Suprapubic skin (tissue), 4 donors: ENCODE measurements at places on chromosomes 7 and 10.

- no peak for DNase-seq
Observed at GRCh38 chr10:114571316-114571999, 86.6 kb downstream of the ABLIM1 start.

DNA sequence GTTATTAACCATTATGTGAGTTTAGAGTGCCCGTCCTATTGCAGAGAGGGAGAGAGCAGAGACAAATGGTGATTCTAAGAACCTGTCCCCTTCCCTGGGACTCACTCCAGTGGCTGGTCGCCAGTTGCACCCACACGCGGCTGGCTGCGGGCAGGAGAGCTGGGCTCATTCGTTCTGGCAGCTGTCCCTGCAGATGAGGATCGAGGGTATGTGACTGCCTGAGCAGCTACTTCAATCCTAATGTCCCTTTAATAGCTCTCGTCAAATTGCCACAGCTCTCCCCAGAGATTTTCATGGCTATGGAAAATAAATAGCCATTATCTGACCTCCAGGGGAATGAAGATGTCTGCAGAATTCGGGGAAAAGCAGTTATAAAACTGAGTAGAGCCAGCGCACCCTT lies 41.6 kb downstream of the RBM28 start:
- DNase-seq = no peak

DNA sequence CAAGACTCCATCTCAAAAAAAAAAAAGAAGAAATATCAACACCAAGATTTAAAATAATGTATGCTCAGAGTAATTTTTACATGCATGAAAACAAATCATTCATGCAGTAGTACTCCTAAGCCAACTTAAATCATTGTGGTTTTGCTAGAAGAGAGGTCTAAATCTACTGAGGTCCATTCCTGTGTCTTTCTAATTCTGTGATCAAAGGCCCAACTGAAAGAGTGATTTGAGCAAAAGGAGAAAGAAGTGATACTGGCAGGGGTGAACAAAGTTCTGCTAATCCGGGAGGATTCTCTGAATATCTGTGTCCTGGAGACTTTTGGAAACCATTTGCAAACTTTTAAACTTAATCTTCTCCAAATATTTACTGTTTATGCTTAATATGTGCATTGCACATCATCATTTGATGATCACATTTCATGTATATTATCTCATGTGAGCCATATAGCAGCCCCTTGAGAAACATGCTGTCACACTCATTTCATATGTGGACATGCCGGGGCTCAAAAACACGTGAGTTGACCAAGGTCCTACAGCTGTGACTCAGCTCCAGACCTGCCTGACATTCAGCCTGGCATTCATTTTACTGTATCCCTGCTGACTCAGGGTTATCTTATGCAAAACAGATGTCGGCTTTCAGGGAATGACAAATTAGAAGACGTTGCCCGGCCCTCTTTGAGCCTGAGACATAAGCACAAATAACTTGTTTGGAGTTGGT lies 76.4 kb downstream of the FAM107B start:
- no peak for DNase-seq

DNA sequence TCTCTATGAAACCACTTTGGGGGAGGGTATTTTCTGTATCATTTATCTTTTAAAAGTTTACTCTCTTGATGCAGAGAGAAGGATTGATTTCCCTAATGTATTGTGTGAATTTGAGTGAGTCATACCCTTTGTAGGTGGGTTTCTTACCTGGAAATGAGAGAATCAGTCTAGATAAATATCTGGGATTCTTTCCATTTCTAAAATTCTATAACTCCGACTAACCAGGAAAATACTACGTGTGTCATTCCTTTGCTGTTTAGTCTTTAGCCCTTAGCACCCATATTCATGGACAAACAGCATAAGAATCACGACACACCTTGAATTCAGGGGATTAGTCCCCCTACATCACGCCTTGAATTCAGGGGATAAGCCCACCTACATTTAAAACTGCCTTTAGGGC lies 139.1 kb downstream of the GATA3 start:
- no peak for DNase-seq

GRCh38 chr7:118057404-118057803 lies 126.6 kb upstream of the LSM8 start:
- no peak for DNase-seq

DNA sequence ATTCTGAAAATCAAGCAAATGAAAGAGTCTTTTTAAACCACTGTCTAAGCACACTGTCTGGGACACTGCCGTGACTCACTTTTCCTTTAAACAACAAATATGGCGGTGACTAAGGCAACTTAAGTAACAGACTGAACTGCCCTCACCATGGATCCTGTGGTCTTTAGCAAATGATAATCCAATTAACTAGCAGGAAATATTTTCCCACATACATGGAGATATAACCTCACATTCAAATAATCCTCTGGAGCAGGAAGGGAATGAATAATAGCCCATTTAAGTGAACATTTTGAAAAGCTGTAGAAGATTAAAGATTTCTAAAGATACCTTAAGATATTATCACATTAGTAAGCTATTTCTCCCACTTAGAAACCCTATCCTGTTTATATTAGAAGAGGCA lies 40.3 kb upstream of the LRRC17 start:
- DNase-seq = no peak

DNA sequence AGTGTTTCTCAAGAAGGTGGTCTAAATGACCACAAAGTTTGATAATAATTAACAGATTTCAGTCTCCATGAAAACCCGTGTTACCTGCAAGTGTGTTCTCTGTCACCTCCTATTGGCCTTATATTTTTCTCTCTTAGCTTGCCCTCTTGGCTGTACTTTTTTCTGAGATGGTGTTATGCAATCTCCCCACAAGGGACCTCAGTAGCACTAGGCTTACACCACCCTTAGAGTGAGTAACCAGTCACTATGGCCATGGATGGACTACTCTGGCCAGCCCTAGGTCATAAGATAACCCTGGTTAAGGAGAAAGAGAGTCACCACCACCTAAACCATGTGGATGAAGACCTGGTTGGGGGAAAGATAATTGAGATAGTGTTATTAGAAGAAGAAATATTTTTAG lies 76.8 kb downstream of the NPSR1 start:
- DNase-seq = no peak

DNA sequence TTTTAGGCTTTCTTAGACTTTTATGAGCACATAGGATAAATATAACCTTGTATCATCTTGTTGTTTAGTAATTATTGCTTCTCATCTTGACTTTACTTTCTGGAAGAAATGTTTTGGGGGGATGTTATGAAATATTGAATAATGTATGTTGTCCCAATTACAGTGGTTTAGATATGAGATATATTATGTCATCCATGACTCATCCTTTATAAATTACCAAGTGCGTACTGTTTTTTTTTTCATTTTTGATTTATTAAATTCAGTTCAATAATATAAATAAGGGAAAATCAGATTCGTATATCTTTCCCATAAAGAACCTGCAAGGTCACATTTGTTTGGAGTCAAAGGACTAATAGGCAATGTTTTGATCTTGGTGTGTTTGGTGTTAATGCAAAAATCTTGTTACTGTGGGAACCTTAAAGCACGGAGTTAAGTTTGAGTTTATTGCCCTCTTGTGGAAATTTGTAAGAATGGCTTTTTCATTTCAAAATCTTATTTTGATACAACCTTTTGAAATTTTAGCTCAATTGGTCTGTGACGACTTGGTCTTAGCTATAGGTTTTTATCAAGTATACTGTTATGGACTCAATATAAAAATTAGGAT lies 108.6 kb downstream of the SRI start:
- no peak for DNase-seq

DNA sequence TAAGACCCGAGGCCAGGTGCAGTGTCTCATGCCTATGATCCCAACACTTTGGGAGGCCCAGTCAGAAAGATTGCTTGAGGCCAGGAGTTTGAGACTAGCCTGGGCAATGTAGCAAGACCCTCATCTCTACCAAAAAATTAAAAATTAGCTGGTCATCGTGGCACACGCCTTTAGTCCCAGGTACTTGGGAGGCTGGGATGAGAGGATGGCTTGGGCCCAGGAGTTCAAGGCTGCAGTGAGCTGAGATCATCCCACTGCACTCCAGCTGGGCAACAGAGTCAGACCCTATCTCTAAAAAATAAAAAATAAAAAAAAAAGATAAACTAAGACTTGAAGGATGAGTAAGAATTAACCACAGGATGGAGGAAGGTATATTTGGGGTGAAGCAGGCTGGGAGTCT lies 77.9 kb downstream of the JCAD start:
- DNase-seq = no peak

- DNase-seq = no peak
Observed at GRCh38 chr7:28432105-28432504, 19.8 kb downstream of the CREB5 start.

- DNase-seq = no peak
Observed at GRCh38 chr10:28949005-28950004, 272.0 kb downstream of the BAMBI start.

DNA sequence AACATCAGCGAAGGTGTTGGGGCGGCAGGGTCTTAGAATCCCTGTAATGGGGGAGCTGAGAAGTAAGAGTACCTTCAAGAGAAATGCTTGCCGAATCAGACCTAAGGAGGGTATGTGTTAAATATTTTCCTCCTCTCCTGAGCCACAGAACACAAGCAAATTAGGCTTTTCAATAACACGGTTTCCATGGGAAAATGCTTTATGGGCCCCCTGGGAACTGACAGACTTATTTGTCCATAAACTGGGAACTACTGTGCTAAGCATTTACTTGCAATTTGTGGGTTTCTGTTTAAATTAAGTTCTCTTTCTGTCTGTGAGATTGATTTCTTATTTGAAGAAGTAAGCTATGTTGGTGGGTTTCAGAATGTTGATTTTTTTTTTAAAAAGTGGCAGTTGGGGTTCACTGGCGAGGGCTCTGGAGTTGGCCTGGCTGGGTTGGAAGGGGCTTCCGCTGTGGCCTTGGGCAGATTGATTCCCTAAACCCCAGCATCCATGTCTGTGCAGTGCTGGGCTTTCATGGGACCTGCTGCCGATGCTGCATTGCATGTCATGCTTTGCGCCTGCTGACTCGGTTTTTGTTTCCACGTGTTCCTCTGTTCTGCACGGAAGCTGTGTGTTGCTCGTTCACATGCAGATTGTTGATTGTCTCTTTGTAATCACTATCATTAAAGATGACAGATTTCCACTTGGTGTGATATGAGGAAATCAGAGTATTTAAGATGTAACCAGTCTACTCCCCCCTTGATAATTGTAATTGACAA lies 7.2 kb downstream of the RBM17 start:
- DNase-seq = no peak

DNA sequence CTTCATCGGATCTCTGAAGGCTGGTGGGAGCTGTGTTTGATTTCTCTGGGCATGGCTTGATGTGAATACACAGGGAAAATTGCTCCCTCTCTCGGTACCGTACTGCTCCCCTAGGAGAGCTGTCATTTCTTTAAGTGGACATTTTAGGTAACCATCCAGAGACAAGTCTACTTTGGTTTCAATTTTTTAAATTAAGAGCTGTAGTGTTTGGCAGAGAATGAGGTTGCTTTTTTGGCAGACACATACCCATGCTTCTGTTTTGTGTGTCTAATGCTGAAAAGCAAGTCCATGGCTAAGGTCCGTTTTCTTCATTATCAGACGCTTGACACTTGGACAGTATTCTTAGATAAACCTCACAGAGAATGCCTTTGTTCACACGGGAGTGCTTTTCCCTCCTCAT lies 61.3 kb upstream of the TRIL start:
- DNase-seq = no peak

- DNase-seq = no peak
Observed at GRCh38 chr10:69916118-69916517, 114.4 kb downstream of the COL13A1 start.

GRCh38 chr10:33534416-33534815 lies 199.9 kb upstream of the NRP1 start:
- DNase-seq = no peak

DNA sequence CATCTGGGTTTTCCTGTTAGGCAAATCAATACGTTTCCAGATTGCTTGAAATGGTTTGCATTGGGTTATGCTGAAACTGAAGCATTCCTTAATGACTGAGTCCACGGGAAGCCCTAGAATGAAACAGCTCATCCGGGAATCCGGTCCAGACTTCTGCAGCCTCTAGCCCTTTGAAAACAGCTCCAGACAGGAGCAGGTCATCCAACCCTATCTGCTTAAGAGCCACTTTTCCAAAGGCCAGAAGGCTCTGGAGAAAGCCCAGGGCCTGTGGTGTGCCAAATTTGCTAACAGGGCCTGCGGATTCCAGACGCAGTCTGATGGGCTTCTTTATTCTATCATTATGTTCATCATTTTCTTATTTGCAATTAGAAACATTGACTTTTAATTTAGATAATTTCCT lies 265.4 kb downstream of the SKIDA1 start:
- no peak for DNase-seq

DNA sequence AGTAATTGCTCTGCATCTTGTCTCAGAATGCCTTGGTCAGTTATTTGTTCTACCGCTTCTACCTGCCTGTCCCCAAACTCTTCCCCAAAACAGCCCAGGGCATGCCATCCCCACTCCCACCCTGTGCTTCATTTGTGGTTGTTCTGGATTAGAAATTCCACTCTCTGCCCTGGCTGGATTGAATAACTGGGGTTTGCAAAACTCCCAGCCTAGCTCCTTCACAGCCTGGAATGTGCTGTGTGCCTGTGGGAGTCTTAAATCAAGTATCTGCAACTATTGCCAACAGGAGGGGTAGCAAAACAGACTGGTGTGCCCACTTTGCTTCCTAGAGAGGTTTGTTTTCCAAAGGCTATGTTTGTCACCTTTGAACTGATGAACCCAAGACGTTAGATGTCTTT lies 24.2 kb downstream of the TSPAN15 start:
- no peak for DNase-seq

DNA sequence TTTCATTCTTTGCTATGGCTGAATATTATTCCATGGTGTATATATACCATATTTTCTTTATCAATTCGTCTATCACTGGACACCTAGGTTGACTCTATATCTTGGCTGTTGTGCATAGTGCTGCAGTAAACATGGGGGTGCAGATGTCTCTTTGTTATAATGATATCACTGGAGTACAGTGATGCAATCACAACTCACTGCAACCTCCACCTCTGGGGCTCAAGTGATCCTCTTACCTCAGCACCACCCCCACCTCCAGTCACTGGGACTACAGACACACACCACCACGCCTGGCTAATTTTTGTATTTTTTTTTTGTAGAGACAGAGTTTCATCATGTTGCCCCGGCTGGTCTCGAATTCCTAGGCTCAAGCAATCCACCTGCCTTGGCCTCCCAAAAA lies 15.6 kb downstream of the KLHL7 start:
- no peak for DNase-seq

DNA sequence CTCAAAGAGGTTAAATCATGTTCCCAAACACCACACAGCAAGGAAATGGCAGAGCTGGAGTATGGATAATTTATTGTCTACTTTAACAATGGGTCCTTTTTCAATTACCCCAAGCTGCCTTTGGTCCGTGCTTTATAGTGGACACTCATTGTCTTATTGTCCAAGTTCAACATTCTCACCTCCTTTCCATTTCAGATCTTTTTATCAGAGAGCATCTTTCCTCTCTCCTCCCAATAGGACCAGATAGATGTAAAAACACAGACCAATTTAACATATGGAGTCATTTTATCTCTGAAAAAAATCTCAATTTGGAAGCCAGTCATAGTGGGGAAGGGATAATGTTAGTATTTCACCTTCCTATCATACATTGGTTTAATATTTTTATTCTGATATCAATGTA lies 83.5 kb upstream of the WAC start:
- no peak for DNase-seq

- no peak for DNase-seq
Observed at GRCh38 chr10:30811276-30812017, 181.9 kb upstream of the LYZL2 start.
